ENCODE measurements at places on chromosomes 6 and 20.

- peaks cover 36% of the 10 kb centered on the region for H3K36me3 ChIP-seq
- no peak overlapping the region for H3K4me3 ChIP-seq
- no peak for DNase-seq
Measured at GRCh38 chr6:31961616-31962015, 2.6 kb downstream of the SKIC2 start.

DNA sequence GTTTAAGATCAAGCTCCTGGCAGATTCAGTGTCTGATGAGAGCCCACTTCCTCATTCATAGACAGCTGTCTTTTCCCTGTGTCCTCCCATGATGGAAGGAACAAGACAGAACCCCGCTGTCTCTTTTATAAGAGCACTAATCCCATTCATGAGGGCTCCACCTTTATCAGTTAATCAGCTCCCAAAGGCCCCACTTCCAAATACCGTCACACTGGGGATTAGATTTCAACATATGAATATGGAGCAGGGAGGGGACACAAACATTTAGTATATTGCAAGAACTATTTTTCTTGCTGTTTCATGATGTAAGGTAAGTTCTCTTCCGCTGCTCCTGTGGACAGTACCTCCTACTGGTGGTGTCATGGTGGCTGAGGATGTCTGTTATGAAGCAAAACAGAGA, 158.3 kb upstream of the IRAK1BP1 start:
- DNase-seq, result no peak
- H3K36me3 ChIP-seq, result no peaks in the 10 kb centered on the region
- H3K4me3 ChIP-seq, result no peak overlapping the region

DNA sequence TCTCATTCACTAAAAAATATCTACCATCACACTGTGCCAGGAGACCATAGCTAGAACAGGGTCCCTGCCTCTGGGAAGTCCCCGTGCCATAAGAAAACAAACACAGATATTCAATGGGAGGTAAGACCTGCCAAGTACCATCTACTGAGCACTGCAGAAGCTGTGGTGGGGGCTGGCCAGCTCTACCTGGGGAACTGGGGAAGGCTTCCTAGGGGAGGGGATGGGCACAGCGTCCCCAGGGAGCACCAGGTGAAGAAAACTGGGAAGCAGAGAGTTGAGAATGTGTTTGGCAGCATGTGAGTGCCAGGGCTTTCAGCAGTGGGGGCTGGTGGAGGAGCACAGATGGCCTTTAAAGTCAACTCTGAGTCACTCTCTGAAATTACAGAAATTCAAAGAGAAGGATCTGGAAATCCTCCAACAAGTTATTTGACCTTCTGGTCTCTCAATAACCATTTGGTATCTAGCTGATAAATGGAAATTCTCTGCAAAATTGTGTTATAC, 85.2 kb downstream of the SHLD1 start:
- H3K4me3 ChIP-seq, result no peak overlapping the region
- no peak for DNase-seq

DNA sequence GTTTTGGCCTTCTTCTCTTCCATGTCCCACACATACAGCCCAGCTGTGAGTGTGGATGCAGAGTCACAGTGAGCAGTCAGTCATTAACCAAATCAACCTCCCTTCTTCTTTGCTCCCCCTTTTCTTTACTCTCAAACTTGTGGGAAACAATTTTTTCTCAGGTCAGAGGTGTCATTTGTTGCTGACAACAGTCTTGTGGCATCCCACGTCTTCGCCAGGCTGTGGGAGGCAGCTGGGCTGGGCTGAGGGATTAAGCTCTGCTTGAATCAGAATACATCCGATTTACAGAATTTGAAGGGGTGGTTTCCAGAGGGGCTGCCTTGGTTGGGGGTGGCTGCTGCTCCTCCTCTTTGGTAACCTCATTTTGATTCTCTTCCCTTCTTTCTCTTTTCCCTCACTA, 40.5 kb downstream of the SCGN start:
- peaks cover 8% of the 10 kb centered on the region for H3K27me3 ChIP-seq
- no peak for DNase-seq
- H3K27ac ChIP-seq, result no peak overlapping the region
- H3K4me3 ChIP-seq, result no peak overlapping the region

DNA sequence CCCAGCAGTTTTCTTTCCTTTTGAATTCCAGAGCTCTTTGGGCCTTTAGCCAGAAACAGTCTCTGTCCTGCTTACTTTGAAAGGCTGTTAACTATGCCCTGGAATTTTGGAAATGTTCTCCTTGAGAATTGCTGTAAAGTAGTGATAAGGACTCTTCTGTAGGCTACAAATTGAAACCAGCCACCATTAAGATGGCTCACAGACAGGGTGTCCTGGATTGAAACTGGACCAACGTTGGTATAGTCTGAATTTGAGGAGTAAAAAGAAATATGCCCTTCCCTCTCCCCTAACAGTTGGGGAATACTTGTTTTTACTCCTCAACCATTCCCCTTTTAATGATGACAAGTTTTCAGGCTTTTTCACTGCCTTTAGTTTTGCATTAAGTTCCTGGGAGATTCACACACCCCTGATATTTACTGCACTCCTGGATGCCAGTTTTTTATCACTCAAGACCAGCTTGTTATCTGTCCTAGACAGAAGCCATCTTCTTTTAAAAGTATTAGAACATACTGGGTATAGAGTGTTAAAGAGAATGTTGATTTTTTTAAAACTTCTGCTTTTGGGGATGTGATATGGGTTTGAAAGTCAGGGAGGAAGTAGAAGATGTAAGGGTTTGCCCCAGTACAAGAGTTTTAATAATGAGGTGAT, 21.9 kb downstream of the TOP1 start:
- DNase-seq, result no peak
- H3K4me3 ChIP-seq, result peak overlapping the region; percentile 31
- peak overlapping the region; percentile 79 for H3K27ac ChIP-seq
- H3K27me3 ChIP-seq, result no peaks in the 10 kb centered on the region
- peaks cover 61% of the 10 kb centered on the region for H3K4me1 ChIP-seq

Data from memory B cell (primary cell).